ENCODE measurements at places on chromosomes 6 and 20.

DNA sequence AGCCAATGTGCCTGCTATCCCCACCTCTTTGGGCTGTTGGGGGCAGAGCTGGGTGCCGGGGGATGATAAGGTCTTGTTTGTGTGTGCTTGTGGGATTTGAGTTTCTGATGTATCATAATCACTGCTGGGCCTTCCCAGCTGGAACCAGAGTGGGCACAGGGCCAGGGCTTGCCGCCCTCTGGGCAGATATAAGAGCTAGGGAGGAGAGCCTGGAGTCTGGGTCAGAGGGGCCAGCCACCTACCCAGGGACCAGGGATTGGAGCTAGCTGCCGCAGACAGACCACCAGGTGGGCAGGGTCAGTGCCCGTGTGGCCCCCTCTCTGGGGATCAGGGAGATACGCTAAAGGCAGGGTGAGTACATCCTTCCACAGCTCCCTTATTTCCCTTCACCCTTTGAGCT is 3.1 kb upstream of the TLDC2 start:
- no peak for DNase-seq

- DNase-seq, result no peak
These were observed 754 bp upstream of the TMEM170B start for GRCh38 chr6:11536795-11537194.

DNA sequence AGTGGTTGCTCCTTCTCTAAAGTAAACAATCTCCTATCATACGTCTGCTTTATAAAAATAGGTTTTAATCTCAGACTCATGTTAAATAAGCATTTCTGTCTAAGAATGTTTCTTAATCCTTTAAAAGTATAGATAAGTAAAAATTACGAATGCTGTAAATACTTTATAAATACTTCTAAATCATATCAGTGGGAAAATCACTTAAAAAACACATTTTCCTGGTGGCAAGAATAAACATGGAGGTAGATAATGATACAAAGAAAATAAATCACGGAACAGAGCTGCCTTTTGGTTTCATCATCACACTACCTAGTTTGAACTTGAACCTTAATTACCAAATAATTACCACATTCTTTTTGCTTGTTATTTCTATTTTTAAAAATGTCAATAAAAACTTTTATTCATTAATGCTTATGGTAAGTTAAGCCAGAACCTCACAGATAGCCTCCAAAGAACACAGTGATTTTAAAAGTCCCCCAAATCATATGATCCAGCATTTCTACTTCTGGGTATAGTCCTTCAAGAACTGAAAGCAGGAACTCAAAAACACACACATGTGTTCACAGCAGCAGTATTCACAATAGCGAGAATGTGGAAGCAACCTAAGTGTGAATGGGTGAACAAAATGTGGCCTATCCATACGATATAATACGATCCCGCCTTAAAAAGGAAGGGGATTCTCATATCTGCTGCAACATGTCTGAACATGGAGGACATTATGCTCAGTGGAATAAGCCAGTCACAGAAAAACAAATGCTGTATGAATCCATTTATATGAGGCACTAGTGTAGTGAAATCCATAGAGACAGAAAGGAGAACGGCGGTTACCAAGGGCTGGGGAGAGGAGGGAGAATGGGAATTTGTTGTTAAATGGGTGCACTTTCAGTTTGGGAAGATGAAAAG is 72.4 kb downstream of the SLC22A23 start:
- no peak for DNase-seq

GRCh38 chr6:151992091-151992490 is 184.6 kb downstream of the ESR1 start:
- DNase-seq, result no peak

DNA sequence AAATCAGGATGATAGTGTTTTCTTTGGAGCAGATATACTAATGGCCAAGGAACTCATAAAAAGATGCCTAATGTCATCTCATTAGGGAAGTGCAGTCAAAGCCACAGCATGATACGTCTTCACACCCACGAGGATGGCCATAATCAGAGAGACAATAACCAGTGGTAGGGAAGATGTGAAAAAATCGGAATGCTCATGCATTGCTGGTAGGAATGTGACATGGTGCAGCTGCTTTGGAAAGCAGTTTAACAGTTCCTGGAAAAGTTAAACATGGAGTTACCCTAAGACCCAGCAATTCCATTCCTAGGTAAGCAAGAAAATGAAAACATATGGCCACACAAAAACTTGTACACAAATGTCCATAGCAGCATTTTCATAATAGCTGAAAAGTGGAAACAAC is 29.9 kb downstream of the BCAS1 start:
- no peak for DNase-seq

- DNase-seq, result no peak
These were observed 205.2 kb downstream of the FARS2 start for GRCh38 chr6:5466281-5467136.

DNA sequence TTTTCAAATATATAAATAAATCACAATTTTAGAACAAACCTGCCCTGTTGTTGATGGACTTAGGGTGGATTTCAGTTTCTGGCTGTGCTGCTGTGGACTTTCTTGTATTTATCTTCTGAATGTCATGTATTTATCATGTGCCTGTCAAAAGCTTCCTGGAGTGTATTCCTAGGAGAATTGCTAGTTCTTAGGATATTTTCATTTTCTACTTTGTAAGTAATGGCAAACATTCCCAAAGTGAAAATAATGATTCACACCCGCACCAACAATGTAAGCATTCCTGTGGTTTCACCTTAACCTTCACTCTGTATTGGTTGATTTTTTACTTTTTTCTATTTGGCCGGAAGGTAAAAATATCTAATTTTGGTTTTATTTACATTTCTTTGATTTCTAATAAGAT is 387.8 kb downstream of the SMOC2 start:
- no peak for DNase-seq

DNA sequence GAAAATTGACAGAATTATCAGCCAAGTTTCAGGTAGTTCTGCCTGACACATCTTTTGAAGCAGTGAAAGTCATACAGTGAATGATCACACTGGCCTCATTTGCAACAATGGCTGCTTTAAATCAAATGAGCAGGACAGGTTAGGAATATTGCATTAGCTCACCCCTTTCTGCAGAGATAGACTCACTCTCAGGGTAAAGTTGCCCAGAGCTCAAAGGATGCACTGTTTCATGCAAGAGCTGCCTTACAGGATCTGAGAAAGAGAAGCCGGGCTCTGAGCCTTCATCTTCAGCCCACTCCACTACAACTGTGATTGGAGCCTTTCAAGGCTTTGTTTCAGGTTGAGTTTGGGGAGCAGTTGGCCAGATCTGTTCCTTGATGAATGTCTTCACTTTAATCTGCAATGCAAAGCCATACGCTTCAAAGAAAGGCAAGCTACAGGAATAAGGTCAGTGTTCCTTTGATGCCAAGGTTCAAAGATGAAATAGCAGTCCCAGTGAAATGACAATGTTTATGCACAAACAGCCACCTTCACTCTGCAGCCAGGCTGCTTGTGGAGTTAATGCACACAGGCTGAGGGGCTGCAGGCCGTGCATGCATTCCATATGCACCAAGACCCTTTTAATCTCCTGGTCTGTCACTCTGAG is 90.9 kb upstream of the ISM1 start:
- DNase-seq, result no peak

GRCh38 chr6:52621631-52622030 is 44.8 kb upstream of the TRAM2 start:
- DNase-seq, result no peak

- no peak for DNase-seq
These were observed 12.4 kb downstream of the GABBR1 start for GRCh38 chr6:29620630-29621029.

GRCh38 chr6:54095723-54096122 is 15.5 kb upstream of the MLIP start:
- DNase-seq, result no peak

GRCh38 chr20:45450097-45450818 is 19.3 kb upstream of the WFDC2 start:
- DNase-seq, result no peak
